ENCODE measurements at places on chromosomes 16 and 17.
A peak's percentile ranks its signal among the peaks of the same experiment; 100 is the strongest.

DNA sequence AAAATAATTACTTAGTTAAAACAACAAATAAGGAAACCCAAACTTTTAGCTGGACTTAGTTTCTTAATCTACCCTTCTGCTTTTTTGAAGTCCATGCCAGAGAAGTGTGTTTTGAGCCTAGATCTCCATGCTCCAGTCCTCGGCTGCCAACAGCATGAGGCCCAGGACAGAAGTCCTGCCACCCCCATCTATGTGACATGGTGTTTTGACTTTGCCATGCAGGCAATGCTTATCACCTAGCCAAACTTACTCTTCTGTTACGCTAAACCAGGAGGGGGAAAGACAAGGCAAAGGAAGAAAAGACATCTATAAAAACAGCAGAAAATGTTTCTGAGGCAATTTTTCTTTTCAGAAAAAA lies 119.5 kb downstream of the PARN start:
- DNase-seq, result no peak

GRCh38 chr17:57708410-57708809 lies 36.7 kb downstream of the CCDC182 start:
- no peak for DNase-seq

DNA sequence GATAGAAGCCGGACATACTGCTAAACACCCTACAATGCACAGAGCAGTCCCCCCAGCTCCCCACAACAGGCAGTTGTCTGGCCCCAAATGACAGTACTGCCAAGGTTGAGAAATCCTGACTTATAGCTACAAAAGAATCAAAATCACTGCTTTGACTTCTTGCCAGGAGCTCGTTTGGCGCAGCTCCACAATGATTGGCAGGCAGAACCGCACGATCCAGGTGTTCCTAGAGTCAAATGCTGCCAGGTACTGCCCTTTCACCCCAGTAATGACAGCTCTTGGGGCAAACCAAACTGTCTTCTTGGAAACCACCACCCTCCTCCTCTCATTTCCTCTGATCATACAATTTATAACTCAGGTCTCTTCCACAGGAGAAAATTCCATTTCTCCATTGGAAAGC lies 2.2 kb upstream of the TMC5 start:
- no peak for DNase-seq

- DNase-seq, result no peak
Measured at GRCh38 chr17:30226878-30227277, 8.6 kb downstream of the SLC6A4 start.

DNA sequence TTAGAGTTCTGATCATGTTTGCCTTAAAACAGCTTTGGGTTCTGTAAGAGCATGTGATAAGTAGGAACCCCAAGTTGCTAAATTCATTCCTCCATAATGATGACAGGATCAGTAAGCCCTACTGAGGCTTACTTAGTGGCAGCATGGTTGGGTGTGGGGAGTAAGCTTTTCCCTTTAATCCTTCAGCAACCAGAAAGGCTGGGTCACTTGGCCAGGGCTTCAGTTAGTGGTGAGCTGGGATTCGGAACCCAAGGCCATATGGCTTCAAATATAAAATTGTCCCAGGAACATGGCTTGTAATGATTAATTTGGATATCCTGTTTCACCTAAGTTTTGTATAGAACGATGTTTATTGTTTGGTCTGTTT lies 850 bp downstream of the GINS3 start:
- peak; percentile 29 for DNase-seq

- DNase-seq, result no peak
Measured at GRCh38 chr16:20952139-20952920, 51.8 kb downstream of the LYRM1 start.

DNA sequence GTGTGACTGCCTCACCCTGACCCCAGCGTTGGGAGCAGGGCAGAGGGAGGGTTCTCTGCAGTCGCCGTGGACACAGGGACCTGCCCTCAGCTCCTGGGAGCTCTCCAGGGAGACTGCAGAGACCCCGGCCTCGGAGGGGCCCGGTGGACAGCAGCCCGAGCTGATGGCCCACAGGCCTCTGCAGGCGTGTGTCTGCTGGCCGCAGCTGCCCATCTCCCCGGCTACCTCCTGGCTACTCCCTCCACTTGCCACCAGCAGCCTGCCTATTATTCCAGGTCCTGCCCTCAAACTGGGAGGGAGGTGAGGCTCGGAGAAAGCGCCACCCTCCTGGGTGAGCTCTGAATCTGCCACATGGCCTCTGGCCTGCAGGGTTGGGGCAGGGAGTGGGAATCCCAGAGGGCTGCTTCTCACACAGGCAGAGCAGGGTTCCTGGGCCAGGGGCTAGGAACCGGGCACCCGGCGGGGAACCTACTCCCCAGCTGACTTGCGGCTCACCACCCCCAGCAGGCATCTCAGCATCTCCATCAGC lies 7.2 kb downstream of the SLC16A5 start:
- no peak for DNase-seq

DNA sequence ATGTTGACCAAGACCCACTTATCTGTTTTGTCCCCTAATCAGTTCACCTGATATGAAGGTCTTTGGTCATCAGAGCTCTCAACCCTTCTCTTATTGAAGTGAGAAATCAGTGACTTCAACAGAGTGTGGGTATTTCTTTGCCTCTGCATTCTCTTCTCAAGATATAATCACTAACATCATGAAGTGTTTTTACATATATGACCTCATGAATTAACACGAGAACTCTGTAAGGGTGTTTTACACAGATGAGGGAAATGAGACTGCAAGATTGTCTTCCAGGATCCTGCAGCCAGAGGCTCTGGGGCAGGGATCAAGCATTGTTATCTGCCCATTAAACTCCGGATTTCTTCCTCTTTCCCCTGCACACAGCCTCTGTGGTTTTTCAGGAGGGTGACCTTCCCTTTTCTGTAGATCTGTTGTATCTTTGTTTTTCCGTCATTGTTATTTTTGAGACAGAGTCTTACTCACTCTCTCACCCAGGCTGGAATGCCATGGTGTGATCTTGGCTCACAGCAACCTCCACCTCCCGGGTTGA lies 22.7 kb downstream of the LCMT1 start:
- no peak for DNase-seq

- no peak for DNase-seq
Measured at GRCh38 chr16:59737274-59737673, 1003.2 kb upstream of the GOT2 start.

- no peak for DNase-seq
Measured at GRCh38 chr17:2363851-2364762, 26.8 kb downstream of the SGSM2 start.

GRCh38 chr17:61331886-61332285 lies 67.8 kb upstream of the TBX2 start:
- no peak for DNase-seq

- no peak for DNase-seq
Measured at GRCh38 chr16:77660311-77660710, 62.0 kb upstream of the NUDT7 start.

DNA sequence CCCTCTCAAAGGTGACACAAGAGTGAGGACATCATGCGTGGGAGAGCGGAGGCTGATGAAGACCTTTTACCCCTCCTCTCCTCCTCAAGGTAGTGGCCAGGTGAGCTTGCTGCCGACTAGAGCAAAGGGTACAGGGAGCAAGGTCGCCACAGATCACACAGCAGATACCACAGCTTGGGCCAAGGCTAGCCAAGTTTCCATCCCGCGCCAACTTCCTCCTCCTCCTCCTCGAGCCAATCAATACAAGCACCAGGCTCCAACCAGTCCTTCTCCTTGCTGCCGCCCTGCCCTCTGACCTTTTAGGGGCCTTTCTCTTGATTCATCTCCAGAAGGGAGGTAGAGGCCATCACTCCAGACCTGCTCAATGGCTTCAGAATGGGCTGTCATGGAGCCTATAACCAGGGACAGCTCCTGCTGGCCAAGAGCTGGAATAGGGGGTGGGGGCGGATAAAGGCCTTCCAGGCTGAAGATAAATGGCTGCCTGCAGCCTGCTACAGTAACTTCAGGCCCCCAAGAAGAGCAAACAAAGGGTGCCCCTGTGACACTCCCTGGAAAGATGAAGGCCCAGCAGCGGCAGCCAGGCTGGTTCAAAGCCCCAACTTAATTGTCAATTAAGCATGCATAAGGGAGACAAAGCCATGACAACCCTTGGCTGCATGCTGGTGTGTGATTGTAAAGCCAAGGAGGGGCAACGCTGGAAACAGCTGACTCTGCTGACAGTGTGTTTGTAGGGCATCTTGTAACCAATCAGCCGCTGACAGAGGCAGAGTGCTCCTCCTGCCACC lies 17.8 kb downstream of the HNF1B start:
- DNase-seq, result no peak

DNA sequence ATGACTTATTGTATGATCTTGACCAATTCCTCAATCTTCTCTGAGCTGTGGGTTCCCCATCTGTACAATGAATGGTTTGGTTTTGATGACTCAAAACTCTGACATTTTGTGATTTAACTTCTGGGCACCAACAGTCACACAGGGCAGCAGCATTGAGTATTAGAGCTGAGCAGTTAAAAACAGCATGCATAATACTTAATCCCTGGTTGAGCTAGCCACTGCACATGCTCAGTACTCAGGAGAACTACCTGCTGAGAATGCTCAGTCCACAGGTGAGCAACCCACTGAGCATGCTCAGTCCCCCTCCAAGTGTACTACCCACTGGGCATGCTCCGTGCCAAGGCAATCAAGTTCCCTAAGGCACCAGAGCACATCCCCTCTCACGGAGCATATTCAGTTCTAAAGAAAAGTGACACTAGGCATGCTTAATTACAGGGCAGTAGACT lies 68.7 kb downstream of the AIPL1 start:
- DNase-seq, result no peak

DNA sequence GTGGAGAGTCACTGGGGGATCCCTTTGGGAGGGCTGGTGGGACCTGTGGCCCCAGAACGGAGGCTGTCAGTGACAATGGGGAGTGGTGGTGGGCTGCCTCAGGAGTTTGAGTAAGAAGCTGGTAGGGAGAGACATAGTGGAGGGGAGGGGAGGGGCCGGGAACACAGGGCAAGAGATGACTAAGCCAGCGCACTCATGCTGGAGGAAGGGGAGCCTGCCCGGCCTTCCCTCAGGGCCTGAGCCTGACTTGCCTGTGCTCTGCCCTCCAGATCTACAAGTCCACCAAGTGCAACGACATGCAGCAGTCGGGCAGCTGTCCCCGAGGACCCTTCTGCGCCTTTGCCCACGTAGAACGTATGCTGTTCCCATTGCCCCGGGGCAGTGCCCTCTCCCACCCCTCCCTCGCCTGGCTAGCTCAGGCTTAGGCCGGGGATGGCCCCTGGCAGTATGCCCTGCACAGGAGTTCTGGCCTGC lies 29.3 kb downstream of the UNC13D start:
- DNase-seq, result no peak

GRCh38 chr17:48100160-48100559 lies 1.1 kb downstream of the CBX1 start:
- DNase-seq, result no peak

GRCh38 chr17:35713069-35713728 lies 18.2 kb upstream of the RASL10B start:
- DNase-seq, result no peak

DNA sequence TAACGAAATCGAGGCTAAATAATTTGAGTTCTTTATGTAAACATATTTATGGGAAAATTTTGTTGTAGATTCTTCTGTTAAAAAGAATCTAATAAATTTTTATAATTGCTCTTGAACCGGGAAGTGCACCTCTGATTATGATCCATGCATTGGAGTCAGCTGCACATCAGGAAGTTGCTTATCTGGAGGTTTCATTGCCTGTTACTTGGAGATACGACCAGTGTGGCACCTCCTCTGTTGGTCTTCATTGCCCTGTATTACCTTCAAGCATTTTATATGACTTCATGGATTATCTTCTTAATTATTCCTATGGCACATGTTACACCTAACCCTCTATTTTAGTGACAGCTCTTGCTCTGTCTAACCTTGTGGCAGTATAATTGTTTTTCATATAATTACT lies 312.6 kb upstream of the TBX2 start:
- DNase-seq, result no peak

- DNase-seq, result peak; percentile 42
Measured at GRCh38 chr17:81930142-81931125, 2.9 kb upstream of the MAFG start.

DNA sequence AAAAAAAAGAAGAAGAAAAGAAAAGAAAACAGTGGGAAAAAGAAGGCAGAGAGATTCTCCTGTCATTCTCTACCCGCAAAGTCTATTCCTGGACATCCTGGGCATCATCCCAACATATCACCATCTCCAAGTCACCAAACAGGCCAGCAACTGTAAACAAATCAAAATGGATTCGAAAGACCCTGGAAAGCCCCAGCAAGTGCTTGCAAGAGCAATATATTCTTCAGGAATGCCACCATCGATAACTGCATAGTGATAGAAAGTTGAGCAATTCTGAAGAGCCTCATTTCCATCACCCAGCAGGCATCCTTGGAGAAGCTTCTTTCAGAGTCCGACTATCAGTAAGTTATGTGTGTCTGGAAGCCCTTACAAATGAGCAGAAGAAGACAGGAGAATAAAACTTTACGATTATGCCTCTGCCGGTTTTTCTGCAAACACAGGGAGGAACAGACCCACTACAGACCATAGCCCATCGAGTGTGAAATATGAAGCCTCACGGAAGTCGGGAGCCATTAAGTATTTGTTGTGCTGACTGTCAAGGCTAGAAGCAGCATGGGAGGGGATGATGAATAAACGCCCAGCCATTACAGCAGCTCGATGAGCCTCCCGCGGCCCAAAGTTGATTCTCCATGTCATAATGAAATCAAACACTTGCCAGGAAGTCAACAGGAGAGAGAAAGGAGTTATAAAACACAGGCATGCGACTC lies 64.5 kb upstream of the SEC14L1 start:
- DNase-seq, result no peak

DNA sequence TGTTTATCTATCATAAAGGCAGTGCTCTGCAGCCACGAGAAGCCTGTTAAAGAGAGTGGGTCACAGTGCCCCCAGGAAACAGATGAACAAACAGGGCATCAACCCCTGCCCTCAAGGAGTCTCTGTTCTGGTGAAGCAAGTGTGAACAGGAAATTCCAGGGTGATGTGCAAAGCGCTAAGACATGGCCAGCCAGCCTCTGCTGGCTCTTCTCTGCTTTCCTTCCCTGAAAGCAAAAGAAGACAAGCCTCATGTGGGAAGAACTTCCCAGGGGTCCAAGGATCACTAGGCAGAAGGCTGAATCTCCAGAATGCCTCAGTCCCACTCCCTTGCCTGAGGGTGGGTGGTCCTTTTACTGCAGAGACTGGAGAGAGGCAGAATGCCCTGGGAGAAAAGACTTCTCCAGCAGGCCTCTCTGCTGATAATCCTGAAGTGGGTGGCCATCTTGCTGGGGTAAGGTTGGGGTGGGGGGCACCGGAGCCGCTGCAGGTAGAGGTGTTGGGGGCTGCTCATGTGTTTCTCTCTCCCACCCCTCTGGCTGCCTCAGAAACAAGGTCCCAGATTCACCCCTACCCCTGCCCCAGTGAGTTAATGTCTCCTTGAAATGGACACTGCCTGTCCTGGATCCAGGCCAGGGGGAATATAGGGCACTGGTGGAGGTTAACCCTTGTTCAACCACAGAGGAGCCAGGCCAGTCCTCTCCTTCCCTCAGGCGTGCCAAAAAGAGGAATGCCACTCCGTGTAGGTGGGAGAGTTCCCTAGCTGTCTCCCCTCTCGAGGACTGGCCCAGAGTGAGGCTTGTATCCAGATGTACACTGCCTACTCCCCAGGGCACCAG lies 2.4 kb downstream of the ANKRD13B start:
- DNase-seq, result no peak

- DNase-seq, result no peak
Measured at GRCh38 chr16:59909262-59909661, 1175.1 kb upstream of the GOT2 start.
